ENCODE measurements at places on chromosomes 12 and 14. TPM values are rescaled to one million over a fixed set of nuclear protein-coding genes. Genes with fewer than 3 reads are reported as not detected.

HCAR3 gene
- not detected for total RNA-seq

KRT6A gene
- total RNA-seq = not detected

HOXC6 gene
- total RNA-seq = 1.6 TPM

GPRC5D gene
- not detected for total RNA-seq

INF2 gene
- total RNA-seq = 68.7 TPM

LRRC10 gene
- not detected for total RNA-seq

PARPBP gene
- total RNA-seq = 13.0 TPM
